Stimulated activated CD8-positive, alpha-beta memory T cell treated with anti-CD3 and anti-CD28 coated beads, Interleukin-7, amount 100 ng/mL, for 1 hour (primary cell): ENCODE measurements at places on chromosomes 3 and 15.

DNA sequence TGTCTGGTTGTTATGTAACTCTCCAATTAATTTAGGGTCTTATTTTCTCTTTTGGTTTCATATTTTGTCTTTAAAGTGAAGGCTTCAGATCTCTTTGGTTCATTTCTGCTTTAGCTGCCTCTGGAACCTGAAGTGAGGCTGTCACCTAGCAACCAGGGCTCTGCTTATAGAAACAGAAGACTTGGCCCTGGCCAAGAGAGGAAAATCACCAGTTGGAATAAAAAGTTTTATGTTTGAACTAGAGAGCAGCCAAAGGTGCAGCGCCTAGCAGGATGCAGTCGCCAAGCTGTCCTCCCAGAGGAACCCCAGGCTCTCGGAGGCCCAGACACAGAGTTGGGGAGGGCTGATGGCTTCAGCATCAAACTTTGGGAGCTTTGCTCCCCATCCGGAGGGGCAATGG is 41.1 kb downstream of the LYZL4 start:
- no peak for DNase-seq

GRCh38 chr3:127677541-127678314 is 5.0 kb downstream of the ABTB1 start:
- no peak for DNase-seq

- no peak for DNase-seq
Measured at GRCh38 chr15:81531109-81531592, 157.1 kb upstream of the TMC3 start.

DNA sequence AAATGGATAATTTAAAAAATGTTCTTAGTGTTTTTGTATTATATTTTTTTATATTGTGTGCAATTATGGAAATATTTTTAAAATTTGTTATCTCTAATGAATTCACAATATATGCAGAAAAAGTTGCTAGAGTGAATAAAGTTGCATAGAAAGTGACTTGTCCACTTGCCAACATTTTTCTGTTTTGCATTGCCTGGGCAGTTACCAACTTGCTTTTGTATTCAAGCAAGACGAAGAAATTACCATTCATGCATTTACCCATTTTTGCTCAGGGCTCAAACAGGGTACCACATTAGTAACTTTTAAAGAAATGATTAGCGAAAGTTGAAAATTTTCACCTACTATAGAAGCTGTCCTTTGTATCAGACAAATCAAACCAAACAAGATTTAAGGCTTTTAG is 152.9 kb upstream of the STRIT1 start:
- DNase-seq, result no peak

DNA sequence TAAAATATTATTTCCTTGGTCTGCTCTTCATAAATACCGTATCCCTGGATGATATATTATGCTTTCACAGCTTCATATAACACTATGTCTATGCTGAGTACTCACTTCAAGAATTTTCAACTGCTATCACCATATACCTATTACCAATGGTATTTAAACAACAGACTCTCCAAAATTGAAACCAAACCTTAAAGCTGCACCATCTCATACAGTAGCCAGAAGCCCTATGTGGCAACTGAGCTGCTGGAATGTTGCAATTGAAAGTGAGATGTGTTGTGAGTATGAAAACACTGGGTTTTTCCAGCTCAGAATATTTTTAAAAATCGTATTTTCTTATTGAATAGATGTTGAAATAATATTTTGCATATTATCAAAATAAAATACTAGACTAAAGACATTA is 130.1 kb upstream of the GOLGA6L6 start:
- no peak for DNase-seq

DNA sequence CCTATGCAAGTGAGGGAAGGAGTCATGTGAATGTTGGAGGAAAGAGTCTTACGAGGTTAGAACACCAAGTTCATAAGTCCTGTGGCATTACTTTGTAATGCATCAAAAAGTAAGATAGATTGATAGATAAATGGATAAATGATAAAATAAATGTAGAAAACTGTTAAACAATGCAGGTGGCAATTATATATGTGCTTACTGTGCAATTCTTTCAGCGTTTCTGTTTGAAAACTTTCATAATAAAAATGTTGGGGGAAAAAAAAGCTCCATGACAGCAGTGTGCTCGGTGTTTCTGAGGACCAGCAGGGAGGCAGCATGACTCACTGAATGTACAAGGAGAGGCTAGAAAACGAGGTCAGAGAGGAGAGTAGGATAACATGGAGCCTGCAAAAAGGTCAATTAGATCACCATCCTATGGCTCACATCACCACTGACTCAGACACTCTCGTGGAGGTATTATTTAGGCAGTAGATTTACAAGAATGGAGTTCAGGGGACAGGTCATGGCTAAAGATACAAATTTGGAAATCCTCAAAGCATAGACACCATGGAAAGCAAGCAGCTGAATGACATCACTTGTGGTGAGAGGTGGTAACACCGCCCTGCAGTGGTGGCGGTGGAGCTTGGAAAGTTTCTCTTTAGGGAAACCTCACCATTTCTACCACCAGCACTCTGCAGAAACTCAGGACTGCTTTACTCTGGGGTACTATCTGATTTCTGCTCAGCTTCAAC is 219.8 kb downstream of the CTNNB1 start:
- DNase-seq, result no peak

- DNase-seq, result no peak
Measured at GRCh38 chr15:55457401-55458022, 49.2 kb downstream of the PIERCE2 start.

DNA sequence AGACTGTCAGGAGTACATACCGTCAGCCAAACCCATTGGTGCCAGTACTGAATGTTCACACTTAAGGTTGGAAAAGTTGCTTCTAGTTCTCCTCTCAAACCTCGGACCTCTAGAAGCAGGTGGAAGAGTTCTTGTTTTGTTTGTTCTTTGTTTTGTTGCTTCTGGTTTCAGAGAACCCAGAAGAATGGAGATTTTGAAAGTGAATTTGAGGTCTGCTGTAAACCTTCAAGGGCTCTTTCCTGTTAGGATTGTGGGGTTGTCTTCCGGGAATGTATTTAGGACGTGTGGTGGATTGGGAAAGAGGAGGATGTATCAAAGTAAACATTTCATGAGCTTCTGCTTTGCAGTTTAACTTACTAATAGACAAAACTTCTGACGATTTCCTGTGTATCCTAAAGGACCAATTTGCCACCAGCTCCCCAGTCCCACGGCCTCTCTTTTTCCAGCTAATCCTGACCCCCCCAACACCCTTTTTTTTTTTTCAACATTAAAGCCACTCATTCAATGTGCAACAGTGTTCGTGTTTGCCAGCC is 50.3 kb downstream of the FILIP1L start:
- no peak for DNase-seq

GRCh38 chr15:78345396-78346125 is 5.4 kb downstream of the CRABP1 start:
- DNase-seq, result no peak

DNA sequence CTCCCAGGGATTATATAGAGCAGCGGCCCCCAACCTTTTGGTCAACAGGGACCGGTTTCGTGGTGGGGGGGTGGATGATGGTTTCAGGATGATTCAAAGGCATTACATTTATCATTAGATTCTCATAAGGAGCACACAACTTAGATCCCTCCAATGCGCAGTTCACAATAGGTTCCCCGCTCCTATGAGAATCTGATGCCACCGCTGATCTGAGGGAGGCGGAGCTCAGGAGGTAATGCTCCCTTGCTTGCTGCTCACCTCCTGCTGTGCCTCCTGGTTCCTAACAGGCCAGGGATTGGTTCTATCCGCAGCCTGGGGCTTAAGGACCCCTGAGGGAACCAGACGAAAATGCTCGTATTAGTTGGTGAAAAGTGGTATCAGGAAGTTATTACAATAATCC is 1.3 kb upstream of the HACD2 start:
- DNase-seq, result no peak

DNA sequence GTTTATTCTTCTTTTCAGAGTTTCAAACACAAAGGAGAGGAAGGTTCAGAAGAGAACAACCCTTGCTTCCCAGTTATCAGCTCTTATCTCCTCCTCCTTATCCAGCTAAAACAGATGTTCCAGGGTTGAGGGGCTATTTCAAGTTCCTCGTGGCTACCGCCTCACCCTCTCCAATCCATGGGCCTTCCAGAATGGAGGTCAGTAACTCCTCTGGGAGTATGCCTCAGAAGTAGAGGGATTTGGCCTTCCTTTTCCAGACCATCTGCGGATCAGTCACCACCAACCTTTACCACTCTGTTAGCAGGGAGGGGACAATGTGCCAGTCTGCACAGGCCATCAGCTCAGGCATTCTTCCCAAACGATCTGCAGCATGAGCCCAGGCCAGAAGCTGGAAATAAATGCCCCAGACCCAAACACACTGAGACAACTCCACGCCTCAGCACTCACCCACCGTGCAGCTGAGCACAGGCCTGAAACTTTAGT is 14.8 kb downstream of the HTR3C start:
- DNase-seq, result no peak

GRCh38 chr3:69748503-69748902 is 9.2 kb downstream of the MITF start:
- no peak for DNase-seq

DNA sequence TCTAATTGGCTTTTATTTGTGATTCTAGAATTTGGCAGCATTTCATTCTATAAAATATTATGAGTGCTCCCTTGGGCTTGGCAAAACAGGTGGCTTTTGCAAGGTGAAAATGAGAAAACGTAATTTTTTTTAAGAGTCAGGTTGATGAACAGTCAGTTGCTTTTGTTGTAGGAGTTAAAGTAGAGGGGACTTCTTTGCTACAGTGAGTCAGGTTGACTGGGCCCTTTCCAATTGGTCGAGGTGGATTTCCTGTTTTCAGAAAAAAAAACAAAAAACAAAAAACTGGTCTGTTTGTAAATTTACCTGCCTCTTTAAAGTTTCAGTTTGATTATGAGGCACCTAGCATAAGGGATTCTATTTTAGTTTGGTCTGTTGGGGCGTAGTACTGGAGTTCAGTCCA is 1469.4 kb upstream of the GBE1 start:
- no peak for DNase-seq

DNA sequence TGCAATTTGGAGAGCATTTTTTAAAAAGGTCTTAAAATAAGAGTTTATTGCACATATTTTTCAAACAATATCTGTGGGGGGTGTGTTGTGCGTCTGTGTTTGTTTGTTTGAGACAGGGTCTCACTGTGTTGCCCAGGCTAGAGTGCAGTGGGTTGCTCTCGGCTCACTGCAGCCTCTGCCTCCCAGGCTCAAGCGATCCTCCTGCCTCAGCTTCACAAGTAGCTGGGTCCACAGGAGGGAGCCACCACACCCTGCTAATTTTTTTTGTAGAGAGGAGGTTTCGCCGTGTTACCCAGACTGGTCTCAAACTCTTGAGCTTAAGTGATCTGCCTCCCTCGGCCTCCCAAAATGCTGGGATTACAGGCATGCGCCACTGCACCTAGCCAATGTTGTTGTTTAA is 2.7 kb downstream of the MLF1 start:
- DNase-seq, result no peak

DNA sequence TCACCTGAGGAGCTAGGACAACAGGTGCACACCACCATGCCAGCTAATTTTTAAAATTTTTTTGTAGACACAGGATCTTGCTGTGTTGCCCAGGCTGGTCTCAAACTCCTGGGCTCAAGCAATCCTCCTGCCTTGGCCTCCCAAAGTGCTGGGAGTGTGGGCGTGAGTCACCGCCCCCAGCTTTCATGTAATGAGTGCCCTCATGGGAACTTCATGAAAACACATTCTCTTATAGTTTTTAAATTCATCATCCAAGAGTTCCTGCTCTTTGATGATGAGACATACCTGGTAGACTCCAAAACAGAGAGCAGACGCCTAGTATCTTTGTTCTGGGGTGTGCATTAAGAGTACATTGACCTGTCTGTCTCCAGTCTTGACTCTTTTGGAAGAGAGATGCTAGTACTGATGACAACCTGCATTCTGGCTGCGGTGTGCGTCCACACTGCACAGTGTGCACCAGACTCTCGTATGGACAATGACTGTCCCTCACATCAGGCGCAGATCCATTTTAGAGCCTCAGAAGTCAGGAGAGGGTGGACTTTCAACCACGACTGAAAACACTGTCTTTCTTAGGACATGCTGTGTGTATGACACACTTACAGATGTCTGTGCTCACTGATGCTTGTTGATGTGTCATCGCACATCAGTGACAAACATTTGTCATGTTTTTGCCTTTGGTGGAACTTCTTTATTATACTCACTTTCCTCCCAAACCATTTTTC is 2.0 kb downstream of the NRROS start:
- DNase-seq, result no peak

GRCh38 chr3:112822064-112823055 is 24.3 kb downstream of the CD200R1L start:
- no peak for DNase-seq

DNA sequence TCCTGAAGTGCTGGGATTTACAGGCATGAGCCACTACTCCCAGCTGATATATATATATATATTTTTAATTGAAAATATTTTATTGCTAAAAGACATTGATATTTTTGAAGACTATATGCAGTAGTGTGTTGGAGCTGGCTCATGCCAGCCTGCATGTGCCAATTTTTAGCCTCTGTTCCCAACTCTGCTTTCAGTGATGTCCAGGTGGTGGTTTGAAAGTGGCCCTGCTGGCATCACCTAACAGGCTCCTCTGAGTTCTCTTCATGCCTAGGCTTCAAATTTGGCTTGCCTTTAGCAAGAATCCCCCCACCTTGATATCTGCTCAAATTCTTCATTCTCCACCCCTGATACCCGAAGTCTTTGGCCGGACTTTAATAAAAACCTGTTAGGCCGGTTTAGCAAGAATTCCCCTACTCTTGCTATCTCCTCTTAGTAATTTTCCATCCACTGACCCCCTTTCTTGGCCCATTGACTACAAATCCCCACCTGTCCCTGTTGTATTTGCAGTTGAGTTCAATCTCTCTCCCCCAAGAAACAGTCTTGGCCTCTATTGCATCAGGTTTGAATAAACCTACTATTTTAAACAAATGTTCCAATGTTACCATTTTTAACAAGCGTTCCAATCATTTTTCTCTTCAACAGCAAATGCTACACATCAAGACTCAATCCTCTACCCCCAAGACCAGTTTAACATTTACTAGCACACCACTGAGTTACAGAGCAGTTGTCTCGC is 23.9 kb upstream of the CTSH start:
- DNase-seq, result no peak

GRCh38 chr15:78167227-78167888 is 18.2 kb downstream of the IDH3A start:
- DNase-seq, result no peak

GRCh38 chr15:68721886-68722285 is 98.8 kb downstream of the ANP32A start:
- no peak for DNase-seq

DNA sequence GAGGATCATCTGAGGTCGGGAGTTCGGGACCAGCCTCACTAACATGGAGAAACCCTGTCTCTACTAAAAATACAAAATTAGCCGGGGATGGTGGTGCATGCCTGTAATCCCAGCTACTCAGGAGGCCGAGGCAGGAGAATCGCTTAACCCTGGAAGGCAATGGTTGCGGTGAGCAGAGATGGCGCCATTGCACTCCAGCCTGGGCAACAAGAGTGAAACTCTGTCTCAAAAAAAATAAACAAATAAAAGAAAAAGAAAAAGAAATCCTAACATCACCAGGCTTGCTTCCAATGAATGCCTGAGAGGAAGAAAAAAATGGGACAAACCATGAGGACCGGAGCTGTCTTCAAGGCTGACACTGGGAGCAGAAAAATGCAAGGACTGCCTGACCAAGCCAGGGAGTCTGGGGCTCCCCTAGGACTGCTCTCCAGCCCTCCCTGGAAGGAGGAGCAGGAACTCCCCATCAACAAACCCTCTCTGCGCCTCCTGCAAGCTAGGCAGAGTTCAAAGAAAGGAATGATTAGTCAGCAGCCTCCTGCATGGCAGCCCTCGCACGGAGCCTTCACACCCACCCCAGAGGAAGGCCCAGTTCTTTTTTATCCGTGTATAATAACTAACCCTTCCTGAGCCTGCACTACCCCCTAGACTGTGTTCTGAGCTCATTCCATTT is 55.4 kb downstream of the NUP210 start:
- DNase-seq, result no peak

GRCh38 chr3:186821429-186822387 is 15.4 kb upstream of the RFC4 start:
- no peak for DNase-seq
